ENCODE measurements at places on chromosomes 16 and 17.
A peak's percentile ranks its signal among the peaks of the same experiment; 100 is the strongest.

DNA sequence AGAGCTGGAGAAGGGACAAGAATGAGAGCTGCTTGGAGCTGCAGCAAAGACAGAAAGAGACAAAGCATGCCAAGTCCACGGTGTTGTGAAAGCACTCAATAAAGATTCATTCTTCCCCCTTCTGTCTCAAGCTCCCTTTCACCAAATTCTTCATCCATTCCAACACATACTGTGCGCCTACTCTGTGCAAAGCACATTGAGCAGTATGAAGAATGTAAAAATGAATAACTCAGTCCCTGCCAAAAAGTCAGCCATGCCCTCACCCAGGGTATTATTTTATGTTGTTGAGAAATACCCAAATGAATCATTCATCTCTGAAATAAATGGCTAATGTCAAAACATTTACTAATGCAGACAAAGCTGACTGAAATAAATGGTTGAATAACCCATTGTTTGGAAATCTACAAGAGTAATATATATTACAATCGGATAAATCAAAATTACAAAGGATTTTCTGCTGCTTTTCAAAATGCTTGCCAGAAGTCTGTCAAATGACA is 282.9 kb upstream of the IRX5 start:
- peak; percentile 82 for DNase-seq

DNA sequence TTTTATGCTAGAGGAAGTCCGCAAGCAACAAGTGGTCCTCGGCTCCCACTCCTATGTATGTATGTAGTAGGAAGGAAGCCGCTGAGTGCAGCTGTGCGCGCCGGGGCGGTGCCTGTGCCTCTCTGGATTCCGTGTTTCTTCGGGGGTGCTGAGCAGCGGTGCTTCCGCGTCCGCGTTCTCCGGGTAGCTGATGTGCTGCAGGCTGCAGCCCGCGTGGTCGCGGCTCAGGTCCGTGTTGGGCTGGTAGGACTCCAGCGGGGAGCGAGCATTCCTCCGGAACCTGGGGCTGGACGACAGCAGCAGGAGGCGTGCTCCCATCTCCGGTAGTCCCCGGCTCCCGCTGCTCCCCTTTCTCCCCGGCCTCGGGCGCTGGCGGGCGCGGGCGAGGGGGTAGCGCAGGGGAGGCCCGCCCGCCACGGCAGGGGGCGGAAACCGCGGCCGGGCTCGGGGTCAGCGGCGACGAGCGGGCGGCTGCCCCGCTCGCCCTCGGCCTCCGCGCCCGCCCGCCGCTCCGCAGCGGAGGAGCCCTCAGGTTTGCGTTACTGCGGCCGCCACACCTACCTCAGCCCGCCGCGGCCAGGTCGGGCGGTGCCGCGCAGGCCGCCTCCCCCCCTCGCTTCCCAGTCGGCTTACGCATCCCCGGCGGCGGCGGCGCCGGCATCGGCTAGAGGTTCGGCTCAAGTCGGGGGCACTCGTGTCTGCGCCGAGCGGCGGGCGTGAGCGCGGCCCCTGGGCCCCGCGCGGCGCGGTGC is 487 bp downstream of the C17orf67 start:
- DNase-seq: peak; percentile 35

DNA sequence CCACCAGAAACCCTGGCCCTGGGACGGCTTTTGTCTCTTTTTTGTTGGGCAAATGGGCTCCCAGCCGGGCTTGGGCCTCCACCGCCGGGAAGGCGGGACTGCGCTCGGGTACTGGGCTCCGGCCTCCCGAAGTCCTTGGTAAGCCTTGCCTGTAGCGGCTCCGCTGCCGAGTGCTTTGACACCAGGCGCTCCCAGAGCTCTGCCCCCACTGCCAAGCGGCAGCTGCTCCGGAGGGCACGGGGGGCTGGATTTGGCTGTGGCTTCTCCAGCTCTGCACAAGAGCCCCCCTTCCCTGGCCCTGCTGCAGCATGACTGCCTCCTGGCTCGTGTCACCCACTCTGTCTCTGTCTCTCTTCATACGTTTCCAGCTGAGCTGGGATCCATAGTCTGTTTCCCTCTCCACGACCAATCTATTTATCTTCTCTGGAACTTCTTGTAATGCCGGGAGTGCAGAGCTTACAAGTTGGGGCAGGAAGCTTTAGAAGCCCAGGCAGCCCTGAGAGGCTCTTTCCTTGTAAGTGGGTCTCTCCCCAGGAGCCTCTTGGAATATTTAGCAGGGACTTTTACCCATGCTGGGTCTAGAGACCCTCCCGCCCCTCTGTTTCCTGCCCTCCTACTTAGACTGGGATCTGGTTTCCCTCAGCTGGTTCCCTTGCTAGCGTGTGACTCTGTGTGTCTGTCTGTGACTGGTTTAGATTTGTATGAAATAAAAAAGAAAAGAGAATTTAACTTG is 246.9 kb upstream of the GSE1 start:
- no peak for DNase-seq

DNA sequence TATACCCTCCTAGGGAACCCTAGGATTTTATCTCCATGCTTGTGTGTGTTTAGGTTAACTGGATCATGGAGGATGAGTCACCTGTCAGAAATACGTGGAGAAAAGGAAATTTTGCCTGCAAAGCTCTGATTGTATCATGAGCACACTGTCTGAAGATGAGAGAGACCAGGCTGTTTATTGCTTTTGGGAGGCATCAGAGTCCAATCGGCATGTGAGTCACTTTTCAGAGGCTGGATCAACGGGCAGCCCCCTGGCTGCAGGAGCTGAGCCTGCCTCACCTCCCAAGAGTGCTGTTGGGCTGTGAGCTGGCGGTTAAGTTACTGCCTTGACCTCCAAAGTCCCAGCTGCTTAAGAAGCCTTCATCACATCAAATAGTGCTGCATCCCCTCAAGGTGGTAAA is 41.5 kb upstream of the MED9 start:
- peak; percentile 89 for DNase-seq

GRCh38 chr16:12565423-12565822 is 238.3 kb downstream of the CPPED1 start:
- DNase-seq: no peak

DNA sequence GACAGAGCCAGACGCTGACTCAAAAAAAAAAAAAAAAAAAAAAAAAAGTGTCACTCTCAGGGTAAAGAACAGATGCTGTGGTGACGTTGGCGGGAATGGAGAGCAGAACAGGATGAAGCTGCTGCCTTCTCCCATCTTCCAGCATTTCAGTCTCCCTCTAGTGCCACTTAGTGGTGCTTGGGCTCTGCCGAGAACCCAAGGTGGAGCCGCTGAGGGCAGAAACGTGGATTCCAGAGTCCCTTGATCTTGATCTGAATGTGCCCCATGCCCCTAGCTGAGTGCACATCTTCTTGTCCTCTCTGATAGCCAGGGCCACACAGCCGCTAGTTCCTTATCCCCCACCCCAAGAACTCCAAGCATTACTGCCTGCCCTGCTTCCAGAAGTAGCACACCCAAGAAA is 43.2 kb upstream of the FA2H start:
- no peak for DNase-seq

DNA sequence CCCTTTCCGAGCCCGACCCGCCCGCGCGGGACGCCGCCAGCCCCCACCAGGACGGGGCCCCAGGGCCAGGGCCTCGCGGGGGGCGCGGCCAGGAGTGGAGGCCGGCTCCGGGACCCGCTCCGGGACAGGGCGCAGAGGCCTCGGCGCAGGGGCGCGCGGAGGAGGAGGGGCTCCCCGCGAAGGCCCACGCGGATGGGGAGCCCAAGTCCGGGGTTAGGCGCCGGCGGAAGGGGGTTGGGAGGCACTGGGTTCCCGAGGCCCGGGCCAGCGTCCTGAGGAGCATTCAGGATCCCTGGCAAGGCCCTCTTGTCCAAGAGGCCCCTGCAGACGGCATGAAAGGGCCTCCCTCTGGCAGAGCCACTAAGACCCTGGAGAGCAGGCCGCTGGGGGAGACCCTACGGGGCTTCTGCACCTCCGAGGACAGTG is 57.8 kb upstream of the CIBAR2 start:
- no peak for DNase-seq
